ENCODE measurements at places on chromosomes 4 and X. TPM values are rescaled to one million over a fixed set of nuclear protein-coding genes. Genes with fewer than 3 reads are reported as not detected.

- no peak for DNase-seq
These were observed 1.3 kb downstream of the SLC9A7 start for GRCh38 chrX:46757593-46757992.

GRCh38 chrX:23754664-23755063 is 11.6 kb upstream of the ACOT9 start:
- no peak for DNase-seq

DNA sequence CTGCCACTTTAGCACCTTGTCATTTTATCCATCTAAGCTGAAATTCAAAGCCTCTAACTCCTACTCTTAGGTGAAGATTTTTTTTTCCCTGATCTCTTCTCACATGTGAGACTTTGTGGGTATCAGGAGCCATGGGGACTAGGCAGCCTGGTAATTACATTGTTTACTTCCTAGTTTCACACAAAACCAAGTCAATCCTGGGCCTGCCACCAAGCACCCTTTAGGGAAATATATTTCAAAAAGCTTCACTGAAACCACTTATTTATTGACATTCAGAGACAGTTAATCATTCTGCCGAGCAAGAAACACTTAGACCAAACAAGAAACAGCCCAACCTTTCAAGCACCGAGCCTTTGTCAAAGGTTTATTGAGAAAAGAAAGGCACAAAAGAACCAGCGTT is 200.0 kb downstream of the RELL1 start:
- no peak for DNase-seq

- no peak for DNase-seq
These were observed 79.5 kb upstream of the MBNL3 start for GRCh38 chrX:132568291-132568690.

DNA sequence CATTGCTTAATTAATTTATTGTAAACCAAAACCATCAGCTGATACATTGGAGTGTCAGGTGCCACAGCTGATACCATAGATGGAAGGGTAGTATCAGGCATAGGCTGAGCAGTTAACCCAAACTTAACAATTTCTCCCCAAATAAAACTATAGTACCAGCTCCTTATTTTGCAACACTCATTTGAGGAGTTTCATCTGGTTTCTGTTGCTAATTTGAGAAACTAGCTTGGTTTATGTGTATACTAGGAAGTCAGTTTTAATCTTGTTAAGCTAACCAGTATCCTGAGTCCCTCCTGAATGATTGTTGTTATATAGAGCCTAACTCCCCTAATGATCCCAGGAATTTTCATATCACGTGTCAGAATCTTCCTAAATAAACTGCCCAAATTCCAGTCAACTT is 12.7 kb downstream of the DCAF16 start:
- no peak for DNase-seq

DNA sequence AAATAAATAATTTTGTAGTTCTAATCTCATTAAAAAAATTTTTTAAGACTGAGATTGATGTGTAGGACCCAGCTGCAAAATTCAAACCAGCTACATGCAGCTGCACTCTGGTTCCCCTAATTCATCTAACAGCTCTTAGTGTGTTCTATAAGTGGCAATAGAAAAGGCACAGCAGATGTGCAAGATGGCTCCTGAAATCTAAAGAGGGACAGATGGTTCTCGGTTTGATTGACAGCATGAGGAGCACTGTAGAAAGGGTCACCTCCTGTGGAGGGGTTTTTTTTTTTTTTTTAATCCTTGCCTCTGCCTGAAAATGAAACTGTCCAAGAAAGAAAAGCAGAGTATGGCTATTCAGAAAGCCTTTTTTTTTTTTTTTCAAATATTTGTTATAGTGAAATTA is 16.9 kb upstream of the OCIAD1 start:
- DNase-seq: no peak

- DNase-seq: peak; percentile 60
These were observed 3.6 kb downstream of the ATP2B3 start for GRCh38 chrX:153521034-153521433.

GRCh38 chrX:121011254-121011653 is 25.7 kb upstream of the CT47A1 start:
- no peak for DNase-seq

- peak; percentile 11 for DNase-seq
These were observed 689 bp upstream of the NHSL2 start for GRCh38 chrX:71909956-71910355.

GRCh38 chr4:25925486-25926201 is 11.6 kb downstream of the SMIM20 start:
- peak; percentile 68 for DNase-seq

DNA sequence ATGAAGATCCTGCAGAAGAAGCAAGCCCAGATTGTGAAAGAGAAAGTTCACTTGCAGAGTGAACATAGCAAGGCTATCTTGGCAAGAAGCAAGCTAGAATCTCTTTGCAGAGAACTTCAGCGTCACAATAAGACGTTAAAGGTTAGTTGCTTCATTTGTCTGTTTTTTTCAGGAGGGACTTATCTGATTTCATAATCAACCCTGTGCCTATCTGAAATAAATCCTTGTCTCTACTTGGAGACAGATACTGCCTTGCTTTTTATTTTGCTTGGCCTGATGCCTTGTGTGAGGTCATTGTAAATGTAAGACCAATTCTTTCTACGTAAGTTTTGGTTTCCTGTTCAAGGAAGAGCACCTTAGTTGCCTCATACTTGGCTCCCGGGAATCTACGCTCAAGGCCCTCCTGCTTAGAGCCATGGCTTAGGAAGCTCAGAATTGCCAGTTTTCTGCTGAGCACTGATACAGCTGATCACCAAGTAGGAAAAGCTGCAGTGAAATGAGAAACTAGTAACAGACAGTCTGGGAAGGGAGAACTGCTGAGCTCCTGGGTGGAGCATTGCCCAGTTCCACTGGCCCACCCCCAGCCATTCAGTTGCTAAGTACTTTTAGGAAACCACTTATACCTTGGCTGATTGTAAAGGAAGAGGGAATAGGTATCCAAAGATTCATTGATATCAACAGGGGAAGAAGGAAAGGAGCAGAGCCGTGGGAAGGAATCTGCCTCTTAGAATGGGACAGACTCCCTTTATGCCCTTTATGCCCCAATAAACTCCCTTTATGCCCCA is 41.8 kb downstream of the RBBP7 start:
- peak; percentile 96 for DNase-seq

DNA sequence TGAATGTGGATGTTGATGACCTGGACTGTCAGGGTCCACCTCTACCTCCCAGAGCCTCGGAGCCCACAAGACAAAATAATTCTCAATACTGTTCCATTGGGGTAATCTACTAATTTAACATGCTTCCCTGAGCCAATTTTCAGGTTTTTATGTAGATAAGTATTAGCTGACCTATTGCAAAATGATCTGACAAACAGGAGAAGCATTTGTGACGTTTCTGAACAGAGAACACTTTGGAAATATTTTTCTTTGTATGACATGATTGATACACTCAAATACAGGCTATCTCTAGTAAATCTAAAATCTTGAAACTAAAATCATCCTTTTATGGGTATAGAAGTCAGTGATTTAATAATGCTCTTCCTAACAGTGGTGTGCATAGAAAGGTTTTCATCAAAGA is 716.6 kb downstream of the KLHL13 start:
- DNase-seq: no peak

GRCh38 chr4:40672528-40673522 is 43.2 kb upstream of the RBM47 start:
- peak; percentile 93 for DNase-seq

GRCh38 chrX:13428053-13428786 is 108.4 kb upstream of the ATXN3L start:
- DNase-seq: peak; percentile 82

DNA sequence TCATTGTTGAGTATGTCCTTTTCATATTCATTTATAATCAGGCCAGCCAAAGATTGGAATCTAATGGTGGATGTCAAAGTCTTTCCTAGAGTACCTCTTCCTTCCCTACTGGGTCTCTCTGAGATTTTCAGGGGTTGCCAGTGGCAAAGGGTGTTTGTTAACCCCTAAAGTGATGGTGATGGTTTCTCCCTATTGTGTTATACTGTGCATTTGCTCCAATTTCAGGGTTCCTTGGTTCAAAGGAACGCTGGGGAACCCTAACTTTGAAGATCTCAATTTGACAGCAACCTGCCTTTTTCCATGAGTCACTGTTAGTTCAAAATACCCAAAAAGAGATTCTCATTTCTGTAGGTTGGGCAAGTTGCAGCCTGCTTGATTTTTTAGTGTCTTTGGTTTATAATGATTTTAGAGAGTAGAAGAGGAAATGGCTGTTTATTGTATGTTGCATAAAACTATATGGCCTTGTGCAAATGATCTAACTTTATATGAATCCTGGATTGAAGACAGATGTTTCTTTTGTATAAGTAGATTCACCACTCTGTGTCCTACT is 23.0 kb downstream of the GAB1 start:
- DNase-seq: no peak

DNA sequence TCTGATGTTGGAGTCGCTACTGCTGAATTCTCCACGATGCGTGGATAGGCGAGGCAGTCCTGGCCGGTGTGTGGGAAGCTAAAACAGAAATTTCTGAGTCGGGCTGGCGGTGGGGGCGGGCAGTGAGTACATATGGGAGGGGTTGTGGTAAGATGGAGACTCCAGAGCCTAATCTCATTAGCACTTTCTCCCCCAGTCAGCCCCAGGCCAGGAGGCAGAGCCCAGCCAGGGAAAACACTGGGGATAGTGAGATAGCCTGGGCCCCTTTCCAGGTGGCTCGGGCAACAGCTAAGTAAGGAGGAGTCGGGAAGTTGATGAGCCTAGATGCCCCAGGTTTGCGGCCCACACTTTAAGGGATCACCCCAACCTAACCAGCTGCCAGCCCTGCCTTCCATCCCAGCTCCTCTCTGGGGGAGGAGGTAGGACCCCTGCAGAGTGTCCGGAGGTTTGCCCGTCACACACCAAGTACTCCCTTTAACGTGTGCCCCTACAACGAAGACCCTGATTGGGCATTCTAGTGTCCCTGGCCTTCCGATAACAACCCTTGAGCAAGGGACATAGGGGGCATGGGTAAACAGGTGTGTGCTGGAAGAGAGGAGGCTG is 2.4 kb upstream of the LOC101059915 start:
- peak; percentile 8 for DNase-seq

DNA sequence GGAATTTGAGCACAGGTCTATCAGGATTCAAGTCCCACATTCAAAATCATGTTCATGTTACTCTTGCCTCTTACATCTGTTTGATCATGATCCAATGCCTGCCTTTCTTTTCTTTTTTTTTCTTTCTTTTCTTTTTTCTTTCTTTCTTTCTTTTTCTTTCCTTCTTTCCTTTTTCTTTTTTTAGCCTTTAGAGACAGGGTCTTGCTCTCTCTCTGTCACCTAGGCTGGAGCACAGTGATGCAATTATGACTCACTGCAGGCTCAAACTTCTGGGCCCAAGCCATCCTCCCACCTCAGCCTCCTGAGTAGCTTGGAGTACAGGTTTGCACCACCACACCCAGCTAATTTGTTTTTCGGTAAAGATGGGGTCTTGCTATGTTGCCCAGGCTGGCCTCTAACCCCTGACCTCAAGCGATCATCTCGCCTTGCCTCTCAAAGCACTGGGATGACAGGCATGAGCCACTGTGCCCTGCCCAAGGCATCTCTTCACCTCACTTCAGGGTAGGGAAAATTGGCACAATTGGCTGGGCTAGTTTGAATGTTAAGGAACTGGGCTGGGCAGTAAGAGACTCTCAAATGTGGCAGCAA is 359.2 kb downstream of the FBXW7 start:
- DNase-seq: no peak

GRCh38 chr4:150952167-150952845 is 62.8 kb downstream of the LRBA start:
- DNase-seq: no peak

DNA sequence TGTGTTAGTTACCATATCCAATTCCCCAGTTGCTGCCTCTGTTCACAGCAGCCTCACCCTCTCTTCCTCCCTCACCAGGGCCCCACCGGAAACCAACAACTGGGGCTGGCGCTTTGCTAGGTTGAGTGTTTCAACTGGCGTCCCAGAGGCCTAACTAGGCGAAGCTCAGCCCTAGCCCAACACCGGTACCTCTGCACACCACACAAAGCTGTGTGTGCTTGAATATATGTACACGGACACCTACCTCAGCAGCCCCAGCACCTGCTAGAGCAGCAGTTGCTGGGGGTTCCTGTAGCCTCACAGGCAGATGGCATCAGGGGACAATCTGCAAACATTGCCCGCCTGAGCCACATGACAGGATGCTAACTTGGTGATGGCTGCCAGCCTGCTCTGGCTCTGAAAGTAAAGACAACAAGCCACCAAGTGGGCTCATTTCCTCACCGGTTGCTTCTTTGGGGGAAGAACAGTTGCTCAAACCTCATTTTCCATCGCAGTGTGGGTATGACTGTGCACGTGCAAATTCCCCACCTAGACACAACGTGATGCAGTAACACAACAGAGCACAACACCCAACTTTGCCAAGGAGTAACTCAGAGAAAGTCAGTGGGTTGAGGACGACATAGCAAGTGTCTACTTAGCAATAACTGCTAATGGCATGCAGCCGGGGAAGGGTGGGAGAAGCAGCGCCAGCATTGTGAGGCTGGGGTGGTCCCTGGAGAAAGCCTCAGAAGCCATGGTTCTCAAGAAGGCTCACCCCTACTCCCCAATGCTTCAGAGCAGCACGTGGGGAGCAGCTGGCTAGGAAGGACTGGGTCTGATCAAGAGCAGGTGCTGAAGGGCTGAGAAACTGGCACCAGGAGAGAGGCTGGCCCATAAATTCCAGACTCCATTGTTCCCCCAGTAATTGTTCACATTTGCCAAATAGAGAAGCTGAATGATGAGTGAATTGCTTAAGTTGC is 139.5 kb downstream of the SH3KBP1 start:
- no peak for DNase-seq

- no peak for DNase-seq
These were observed 291.5 kb upstream of the GALNTL6 start for GRCh38 chr4:171521726-171522125.

- no peak for DNase-seq
These were observed 58.8 kb upstream of the RAP2C start for GRCh38 chrX:132277953-132278614.

GRCh38 chr4:163330916-163331628 is 1.3 kb downstream of the NPY1R start:
- DNase-seq: no peak

DNA sequence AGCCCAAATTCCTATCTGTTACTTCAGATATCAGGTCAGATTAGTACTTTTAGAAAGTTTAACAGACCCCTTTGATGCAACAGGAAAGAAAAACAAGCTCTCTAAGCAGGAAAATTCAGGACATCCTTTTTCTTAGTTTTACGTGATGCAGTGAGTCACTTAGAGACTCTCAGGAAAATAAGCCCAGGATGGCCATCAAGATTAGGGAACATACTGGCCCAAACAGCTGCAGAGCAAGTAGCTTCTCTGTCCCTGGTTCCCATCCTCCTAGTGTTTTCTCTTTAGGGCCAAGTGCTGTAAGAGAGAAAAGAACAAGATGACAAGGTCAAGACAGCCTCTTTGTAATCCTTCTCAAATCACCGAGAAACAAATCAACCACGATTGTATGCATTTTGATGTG is 219.1 kb downstream of the ZNF674 start:
- peak; percentile 30 for DNase-seq

GRCh38 chrX:13473442-13474163 is 95.8 kb upstream of the EGFL6 start:
- DNase-seq: peak; percentile 37

Gene ATP11C
- total RNA-seq: 48.2 TPM

Gene SPANXB1
- not detected for total RNA-seq

Gene CXorf49
- not detected for total RNA-seq

Gene CCSER1
- under 0.01 TPM for total RNA-seq

Gene CSN2
- not detected for total RNA-seq

Gene ZNF157
- total RNA-seq: not detected

Gene EVC
- total RNA-seq: 58.2 TPM

Gene TLR6
- total RNA-seq: 5.0 TPM

Gene EDNRA
- 10.8 TPM for total RNA-seq

Gene ARHGAP6
- total RNA-seq: 20.9 TPM

Gene MAGEC1
- not detected for total RNA-seq

Gene TMEM31
- not detected for total RNA-seq

Measured in fibroblast of the aortic adventitia (primary cell).